ENCODE measurements at places on chromosomes 16 and 17.

DNA sequence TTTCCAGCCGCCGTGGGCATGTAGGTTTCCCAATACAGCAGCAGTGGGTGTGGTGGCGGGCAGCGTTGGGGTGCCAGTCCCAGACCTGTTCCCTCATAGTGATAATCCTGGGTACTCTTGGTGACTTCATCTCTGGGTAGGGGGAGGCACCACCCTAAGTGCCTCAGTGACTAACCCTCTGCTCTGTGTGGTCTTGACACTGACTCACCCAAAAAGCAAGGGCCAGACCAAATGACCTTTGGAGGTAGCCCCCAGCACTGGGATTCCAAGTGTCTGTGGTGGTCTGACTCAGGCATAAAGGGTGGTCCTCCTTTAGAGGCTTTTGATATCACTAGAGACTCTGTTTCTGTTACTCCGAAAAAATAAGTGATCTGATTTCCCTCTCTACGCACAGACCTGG lies 908 bp downstream of the CALB2 start:
- DNase-seq = no peak

DNA sequence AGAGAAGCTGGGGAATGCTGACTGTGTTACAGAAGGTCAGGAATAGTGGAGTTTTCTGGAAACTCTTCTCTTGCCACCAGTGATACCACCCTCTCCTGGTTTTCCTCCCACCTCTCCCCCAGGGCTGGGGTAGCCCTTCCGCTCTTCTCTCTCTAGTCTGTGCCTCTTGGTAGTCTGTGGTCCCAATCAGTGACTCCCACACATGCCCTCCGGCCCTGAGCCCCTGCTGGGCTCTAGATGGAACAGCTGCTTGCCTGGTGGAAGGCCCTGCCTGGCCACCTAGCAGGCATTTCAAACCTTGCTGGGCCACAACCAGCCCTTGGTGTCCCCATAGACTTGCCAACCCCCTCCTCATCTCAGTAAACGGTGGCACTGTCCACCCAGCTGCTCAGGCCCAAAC lies 15.2 kb upstream of the MTSS2 start:
- DNase-seq = no peak

- peak; percentile 32 for DNase-seq
Measured at GRCh38 chr17:75832164-75832651, 12.0 kb downstream of the UNC13D start.

DNA sequence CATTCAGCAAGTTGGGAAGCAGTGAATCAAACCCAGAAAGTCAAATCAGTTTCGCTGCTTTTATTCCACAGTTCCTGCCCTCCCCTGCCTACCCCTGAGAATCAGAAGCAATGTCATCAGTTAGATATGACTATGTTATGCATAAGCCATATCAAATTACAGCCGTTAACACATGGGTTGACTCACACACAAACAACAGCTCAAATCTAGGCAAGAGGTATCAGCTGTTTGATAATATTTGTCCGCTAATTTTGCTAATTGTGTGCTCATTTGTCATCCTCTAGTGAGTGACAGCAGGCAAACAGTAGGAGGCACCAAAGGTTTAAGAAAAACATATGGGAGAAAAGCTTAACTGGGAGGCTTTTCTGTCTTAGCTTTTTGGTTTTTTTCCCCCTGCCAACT lies 327.4 kb upstream of the CCL2 start:
- no peak for DNase-seq

DNA sequence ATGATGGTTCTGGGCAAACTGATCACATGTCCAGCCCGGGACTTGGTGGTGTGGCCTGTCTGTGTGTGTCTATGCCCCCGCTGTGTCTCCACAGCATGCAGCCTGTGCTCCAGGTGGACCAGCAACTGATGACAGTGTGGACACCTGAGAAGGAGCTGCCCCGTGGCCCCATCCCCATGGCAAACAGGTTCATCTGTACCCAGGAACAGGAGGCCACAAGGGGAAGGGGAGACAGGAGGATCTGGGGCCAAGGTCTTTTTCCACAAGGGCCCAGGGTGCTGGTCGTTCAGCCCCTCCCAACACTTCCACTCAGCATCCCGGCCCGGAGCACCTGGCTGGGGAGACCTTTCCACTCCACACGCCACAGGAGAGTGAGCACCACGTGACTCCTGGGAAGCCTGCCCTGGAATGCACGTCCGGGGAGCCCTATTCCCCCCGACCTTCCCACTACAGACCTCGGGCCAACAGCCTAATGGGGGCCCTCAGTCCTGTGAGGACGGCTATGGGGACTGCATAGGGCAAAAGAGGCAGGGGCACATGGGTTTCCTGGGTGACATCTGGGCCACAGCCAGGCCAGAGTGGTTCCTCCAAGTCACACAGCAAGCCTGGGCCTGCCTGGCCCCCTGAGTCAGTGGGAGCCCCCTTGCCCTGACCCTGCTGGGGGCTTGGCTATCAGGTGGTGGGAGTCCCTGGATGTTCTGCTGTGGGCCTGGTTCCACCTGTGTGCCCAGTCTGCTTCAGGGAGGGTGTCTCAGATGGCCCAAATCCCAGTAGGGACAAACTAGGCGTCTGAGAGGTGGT lies 20.8 kb upstream of the NXPH3 start:
- no peak for DNase-seq

GRCh38 chr17:71933306-71933705 lies 187.5 kb upstream of the SOX9 start:
- DNase-seq = no peak

GRCh38 chr17:51456942-51457341 lies 196.6 kb downstream of the UTP18 start:
- no peak for DNase-seq

GRCh38 chr16:60776281-60776680 lies 1260.0 kb downstream of the CDH8 start:
- DNase-seq = no peak

DNA sequence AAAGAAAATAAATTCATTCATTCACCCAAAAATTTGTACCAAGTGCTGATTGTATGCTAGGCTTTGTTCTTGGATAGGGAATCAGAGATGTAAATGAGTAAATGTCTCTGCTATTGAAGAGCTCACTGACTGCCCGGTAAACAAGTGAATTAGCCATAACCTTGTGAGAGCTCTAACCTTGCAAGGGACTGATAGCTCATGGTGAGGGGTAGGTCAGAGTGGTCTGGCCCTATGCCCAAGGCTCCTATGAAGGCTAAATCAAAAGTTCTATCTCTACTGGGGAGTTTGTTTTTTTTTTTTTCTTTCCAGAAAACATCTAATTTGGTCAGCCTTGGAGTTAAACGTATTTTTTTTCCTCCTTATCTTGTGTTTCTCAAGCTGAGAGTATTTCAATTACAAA lies 172.8 kb upstream of the CDH11 start:
- DNase-seq = no peak

- DNase-seq = no peak
Measured at GRCh38 chr16:505479-506245, 21.9 kb upstream of the CAPN15 start.

DNA sequence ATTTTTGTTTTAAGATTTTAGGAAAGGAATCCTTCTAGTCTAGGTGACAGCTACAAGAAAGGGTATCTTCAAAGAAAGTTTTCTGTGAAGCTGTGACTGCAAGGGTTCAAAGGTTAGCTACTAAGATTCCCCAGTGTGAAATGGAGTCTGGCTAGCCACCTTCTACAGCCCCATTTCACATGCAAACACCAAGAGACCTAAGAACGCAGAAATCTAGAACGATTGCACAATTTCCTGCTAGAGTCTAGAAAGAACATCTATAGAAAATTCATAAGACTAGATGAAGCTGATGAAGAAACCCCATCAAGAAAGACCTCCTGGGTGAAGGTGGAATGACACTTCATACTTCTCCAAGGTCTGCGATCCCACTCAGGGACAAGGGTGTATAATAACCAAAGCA lies 77.1 kb downstream of the STX8 start:
- DNase-seq = no peak

GRCh38 chr16:986411-986810 lies 4.8 kb downstream of the SOX8 start:
- DNase-seq = no peak

DNA sequence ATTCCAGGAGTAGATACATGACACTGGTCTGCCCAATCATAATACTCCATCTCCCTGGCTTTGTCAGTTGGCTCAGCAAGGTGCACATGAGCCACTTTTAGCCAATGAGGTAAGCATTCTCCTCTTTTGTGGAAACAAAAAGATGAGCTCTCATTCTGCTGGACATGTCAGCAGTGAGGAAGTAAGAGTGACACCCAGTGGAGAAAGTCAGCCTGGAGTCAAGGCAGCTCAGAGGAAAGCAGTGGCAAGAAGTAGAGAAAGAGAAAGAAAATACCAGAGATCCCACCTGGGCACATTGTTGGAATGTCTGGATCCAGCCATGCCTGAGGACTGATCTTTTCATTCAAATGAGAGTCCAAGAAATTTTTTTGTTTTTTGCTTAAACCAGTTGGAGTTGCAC lies 496.9 kb upstream of the C16orf82 start:
- no peak for DNase-seq

- DNase-seq = no peak
Measured at GRCh38 chr16:65285128-65286048, 163.5 kb upstream of the CDH11 start.

DNA sequence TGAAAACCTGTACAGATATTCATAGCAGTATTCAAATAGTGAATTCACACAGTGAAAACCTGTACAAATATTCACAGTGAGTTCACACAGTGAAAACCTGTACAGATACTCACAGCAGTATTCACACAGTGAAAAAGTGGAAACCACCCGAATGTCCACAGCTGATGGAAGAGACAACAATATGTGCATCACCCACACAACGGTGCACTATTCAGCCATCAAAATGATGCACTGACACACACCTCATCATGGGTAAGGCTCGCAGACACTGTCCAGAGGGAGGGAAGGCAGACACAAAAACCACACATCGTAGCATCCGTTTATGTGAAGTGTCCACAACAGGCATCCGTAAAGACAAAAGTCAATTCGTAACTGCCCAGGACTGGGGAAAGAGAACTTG lies 100.9 kb downstream of the VPS53 start:
- DNase-seq = no peak

- DNase-seq = no peak
Measured at GRCh38 chr16:1089822-1090619, 6.0 kb downstream of the C1QTNF8 start.

DNA sequence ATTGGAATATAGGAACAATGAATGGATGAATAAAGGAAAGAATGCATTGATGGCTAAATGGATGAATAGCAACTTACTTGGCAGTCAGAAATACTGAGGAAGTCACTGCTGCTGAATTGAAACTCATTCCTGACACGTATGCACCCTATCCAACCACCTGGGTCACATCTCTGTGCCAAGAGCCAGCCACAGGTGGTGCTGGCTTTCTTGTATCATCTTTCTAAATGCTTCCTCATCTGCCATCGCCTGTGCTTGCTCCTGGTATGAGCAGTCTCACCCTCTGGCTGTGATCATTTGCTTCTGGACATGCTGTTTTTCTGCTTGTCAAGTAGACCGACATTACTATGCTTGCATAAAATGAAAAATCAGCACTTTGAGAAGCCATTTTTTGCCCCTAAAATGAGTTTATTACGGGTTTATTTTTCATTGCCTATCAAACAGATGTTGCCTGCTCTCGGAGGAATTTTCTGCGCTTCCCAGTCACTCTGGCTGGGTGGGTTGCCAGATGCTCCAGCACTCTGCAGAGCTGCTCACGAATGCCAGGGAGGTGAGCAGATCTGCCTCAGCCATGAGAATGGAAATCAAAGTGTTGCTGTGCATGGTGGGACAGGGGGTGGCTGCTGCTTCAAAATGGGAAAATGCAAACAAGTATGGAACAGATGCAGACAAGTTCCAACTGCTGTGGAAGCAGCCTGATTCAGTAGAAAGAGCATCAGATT lies 1349.6 kb upstream of the CDH8 start:
- no peak for DNase-seq

DNA sequence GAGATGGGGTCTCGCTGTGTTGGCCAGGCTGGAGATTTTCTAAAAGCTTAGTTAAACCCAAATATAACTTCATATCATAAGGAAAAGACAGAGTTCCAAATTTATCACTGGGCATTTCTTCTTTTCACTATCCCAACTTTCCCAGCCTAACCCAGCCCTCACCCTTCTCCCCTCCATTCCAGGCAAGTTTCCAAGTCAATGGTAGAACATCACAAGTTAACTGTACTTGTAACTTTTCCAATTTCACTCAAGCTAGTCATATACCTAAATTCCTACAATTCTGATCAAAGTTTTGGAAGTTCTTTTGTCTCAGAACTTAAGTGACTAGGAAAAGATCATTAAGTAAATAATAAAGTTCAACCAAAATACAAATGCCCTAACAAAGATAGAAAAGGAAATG lies 61.2 kb downstream of the USP32 start:
- no peak for DNase-seq

DNA sequence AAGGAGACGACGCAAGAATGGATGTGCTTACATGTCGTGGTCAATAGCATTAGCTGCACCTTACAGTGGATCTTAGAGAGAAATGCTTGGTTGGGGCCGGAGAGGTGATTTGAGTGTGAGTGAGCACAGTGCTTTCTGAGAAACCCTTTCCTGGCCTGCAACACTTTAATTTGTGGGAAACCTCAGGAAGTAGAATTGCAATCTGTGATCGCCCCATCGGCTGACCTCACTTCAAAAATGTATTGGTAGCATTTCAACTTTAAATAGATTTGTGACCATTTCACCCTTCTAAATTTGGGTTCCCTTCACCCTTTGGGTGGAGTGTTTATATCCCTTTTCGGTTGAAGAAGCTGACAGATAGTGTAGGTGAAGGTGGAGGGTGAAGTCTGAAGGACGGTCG lies 13.2 kb downstream of the PRKCB start:
- no peak for DNase-seq
